ENCODE measurements at places on chromosomes 2 and 18.

DNA sequence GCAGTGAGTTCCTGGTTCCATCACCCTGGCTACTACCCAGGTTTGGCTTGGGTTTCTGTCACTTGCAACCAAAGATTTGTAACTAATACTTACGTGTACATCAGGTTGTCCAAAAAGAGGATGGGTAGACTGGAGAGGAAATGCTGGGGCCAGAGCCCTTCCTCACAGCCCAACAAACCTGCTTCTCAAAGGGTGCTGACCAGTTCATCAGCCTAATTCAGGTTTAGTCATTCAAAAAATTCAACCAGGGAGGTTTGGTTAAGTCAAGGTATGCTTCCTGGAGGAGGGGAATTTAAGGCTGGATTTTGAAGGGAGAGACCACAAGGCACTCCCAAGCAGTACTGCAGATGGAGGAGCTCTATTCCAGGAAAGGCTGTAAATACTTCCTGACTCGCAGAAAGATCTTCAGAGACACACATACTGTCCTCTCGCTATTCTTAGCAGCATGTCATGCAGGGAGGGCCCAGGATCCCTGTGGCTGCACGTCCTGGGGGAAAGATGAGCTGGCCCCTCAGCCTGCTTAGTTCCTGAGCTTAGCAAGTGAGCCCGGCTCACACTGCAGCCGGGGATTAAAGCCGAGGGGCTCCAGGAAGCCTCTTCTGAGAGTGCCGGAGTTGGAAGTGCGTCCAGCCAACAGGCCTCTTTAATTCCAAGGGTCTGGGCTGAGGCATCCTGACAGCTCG lies 40.0 kb upstream of the BIN1 start:
- no peak for DNase-seq

GRCh38 chr2:205527801-205528200 lies 154.5 kb upstream of the NRP2 start:
- no peak for DNase-seq

DNA sequence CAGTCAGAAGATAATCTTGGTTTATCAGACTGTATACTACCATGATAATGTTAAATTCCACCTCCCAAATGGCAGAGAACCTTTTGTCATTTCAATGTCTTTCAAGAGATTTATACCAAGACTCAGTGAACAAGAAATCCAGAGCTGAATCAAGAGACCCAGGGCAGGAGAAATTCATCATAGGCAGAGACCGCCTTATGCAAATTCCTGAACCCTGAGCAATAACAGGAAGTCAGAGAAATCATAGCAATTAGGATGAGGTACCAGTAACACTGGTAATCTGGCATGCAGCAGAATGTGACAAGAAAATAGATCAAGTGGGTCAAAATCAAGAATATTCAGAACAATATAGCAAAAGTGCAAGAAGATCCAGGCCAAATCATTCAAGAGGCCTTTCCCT lies 412.4 kb upstream of the LRATD1 start:
- DNase-seq: no peak

GRCh38 chr2:232540441-232541041 lies 1.0 kb downstream of the CHRNG start:
- DNase-seq: no peak

DNA sequence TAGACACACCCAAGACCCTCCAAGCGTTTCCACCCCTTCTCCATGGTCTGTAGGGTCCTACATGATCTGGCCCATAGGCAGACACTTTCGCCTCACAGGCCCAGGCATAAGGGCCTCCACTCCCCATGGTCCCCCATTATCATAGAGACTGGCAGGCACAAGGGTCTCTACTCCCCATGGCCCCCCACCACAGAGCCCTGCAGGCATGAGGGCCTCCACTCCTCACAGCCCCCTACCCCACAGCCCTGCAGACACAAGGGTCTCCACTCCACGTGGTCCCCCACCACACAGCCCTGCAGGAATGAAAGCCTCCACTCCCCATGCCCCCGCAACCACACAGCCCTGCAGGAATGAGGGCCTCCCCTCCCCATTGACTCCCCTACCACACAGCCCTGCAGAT lies 159.7 kb upstream of the AGAP1 start:
- DNase-seq: no peak

- DNase-seq: no peak
These were observed 249.0 kb downstream of the TWIST2 start for GRCh38 chr2:239096676-239097427.

DNA sequence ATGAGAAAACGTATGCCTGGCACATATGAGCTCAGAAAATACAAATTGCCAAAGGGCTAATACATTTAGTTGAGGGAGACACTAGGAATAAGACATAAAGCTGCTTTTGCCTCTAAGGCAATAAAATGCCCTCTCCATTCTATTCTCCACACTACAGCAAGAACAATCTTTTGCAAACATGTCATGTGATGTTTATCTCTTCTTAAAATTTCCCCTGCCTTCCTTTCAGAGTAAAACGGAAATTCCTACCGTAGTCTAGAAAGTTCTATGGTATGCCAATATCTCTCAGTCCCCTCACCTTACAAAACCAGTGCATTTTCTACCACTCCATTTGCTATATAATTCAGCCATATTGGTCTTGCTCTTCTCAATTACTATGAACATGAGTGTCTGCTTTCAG lies 33.1 kb downstream of the C18orf54 start:
- DNase-seq: no peak

DNA sequence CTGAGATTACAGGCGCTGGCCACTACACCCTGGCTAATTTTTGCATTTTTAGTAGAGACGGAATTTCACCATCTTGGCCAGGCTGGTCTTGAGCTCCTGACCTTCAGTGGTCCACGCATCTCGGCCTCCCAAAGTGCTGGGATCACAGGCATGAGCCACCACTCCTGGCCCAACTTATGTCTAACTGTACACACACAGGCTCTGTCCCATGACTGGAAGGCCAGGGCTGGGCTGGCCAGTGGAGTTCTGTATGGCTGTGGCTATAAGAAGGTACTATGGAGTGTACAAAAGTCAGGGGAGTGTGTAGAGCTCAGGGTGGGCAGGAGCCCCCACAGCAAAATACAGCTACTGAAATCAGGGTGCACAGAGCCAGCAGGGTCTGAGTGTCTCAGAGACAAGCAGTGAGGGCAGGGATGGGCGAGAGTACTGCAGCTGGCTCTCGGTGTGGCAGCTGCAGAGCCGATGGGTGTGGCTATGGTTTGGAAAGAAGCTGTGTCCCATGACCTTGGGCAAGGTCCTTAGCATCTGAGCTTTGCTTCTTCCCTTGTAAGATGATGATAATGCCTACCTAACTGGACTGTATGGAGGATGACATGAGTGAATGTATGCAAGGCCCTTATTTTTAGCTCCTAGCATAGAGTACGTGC lies 10.4 kb upstream of the MSGN1 start:
- peak; percentile 76 for DNase-seq

DNA sequence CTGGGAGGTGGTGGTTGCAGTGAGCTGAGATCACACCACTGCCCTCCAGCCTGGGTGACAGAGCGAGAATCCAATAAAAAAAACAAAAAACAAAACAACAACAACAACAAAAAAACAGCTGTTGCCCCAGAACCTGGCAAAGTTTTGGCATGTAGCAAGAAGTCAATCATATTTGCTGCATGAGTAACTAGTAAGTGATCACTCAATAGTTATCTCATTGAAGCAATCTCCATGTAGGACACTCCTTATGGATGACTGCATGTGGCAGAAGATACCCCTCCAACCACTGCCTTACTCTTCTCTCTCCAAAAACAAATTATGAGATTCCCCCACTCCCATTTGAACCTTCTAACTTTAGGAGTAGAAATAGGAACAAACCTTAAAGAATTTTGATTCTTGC lies 113.7 kb downstream of the TTC27 start:
- DNase-seq: no peak

- peak; percentile 98 for DNase-seq
These were observed 34.8 kb downstream of the SNTG2 start for GRCh38 chr2:985317-985898.

DNA sequence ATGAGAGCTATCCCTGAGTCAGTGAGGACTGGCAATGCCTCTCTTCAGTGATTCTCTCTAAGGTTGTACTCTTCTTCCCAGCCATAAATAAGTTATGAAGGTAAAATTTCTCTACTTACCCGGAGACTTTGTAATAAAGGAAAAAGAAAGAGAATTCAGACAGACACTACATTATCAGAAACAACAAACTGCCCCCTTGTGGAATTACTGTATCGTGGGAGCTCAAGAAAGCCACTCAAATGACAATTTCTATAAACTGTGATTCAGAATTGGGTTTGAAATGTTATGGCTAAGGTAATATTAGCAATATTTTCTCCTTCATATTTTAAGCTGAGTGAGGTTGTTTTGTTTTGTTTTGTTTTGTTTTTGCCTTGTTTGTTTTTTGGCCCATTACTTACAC lies 155.8 kb upstream of the TANK start:
- peak; percentile 9 for DNase-seq

- DNase-seq: no peak
These were observed 43.7 kb upstream of the IGFBP5 start for GRCh38 chr2:216739035-216739434.

DNA sequence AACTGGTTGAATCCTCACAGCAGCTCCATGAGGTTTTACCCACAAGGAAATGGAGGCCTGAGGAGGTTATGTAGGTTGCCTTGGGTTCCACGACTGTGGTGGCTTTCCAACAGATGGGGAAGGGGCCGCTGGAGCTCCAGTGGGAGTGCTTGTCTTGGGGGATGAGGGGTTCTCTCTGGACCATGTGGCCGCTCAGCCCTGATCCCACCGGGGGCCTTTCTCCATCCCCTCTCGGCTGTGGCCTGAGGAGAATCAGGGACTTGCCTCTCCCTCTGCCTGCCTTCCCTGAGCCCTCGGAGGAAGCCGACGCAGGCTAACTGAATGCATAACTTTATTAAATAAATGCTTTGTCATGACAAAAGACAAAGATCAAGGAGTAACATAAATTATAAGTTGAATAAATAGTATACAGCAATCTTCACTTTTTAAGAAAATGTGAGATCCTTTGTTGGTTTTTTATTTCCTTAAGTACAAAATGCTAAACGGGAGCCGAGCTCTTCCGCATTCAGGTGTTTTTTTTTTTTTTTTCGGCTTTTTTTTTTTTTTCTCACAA lies 23.5 kb downstream of the IGFBP5 start:
- DNase-seq: no peak

DNA sequence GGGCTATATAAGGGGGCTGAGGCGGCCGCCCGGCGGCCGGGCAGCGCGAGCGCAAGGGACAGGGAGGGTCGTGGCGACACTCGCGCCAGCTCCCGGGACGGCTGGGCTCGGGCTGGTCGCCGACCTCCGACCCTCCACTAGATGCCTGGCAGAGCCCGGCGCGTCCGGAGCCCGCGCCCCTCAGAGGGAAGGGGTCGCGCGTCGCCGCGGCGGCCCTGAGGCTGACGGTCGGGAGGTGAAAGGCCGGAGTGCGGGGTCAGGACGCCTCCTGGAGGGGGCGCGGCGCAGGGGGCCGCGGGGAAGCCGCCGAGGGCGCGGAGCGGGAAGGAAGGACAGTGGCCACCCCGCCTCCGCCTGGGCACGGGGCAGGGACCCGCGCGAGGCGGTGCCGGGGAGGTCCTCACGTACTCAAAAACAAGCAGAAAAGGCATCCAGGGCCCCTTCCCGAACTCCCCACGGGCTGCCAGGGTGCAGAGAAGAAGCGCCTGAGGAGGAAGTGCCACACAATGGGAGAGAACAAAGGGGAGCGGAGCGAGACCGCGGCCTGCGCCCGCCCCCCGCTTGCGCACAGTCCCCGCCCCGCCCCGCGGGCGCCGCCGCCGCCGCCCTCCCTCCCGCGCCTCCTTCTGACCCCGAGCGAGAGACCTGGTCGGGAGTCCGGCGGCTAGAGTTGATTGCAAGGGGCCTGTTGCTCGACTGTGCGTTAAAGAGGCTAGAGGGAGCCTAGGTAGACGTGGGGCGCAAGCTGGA lies 776 bp upstream of the KLF7 start:
- peak; percentile 81 for DNase-seq

GRCh38 chr2:159892990-159893810 lies 95.2 kb upstream of the CD302 start:
- DNase-seq: no peak

GRCh38 chr2:7278984-7279383 lies 361.8 kb downstream of the RNF144A start:
- no peak for DNase-seq

DNA sequence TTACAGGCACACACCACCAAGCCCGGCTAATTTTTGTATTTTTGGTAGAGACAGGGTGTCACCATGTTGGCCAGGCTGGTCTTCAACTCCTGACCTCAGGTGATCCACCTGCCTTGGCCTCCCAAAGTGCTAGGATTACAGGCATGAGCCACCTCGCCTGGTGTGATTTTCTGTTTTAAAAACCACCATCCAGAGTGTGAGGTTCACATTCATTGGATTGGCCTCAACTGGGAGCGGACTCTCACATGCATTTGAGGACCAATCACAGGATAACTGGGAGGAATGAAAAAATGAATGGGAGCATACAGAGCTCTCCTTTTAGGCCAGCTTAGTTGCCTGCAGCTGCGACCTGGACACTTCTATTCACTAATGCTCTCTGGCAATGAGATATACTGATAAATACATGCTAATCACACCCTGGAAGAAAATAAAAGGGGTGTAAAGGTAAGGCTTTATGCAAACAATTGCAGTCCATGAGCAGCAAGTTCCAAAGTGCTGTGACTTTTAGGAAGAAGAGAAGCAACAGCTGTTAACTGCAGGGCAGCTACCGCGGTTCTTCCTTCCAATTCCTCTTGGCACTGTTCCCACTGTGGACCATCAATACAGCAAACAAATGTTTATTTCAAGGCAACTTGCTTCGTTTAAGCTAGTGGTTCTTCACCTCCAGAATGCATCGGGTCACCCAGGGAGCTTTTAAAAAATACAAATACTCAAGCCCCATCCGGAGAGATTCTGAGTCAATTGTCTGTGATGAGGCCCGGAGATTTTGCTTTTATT lies 49.5 kb upstream of the FZD5 start:
- no peak for DNase-seq

DNA sequence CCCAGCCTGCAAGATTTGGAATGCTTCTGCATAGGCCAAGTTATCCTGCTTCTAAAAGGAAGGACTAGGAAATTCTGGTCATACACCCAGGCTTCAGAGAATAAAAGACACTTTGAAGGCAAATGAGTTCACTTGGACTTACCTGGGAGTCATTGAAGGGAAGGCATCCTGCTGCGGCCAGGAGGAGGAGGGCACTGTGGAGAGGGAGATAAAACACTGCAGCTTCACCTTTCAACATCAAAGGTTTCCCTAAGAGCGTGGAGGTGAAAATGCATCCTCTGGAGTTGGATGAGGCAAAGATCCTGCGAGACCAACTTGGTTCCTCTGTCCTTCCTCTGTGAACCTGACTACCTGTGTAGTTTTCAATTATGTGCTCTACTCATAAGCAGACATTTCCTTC lies 79.5 kb upstream of the RIOK3 start:
- no peak for DNase-seq

- no peak for DNase-seq
These were observed 13.3 kb downstream of the SLC66A2 start for GRCh38 chr18:79938196-79938595.

DNA sequence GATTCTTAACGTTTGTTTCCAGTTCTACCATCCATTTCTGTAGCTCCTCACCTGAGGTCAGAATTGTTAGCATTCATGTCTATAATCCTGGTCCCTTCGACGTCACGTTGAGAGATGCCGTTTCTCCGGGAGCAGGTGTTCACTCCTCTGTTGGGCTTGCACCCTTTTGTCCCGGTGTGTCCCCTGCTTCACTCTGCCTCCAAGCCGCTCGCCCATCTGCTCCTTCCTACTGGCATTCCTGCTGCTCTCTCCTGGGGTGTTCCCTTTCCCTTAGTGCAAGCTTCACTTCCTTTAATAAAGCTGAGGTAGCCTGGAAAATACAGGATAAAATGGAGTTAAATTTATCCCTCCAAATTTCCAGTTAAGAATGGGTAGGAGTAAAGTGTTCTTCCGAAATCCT lies 61.9 kb upstream of the CABYR start:
- peak; percentile 96 for DNase-seq

All from NCI-H2171 treated with DMSO at 0.1 percent for 48 hours (cell line).